LHCN-M2 (cell line): ENCODE measurements at places on chromosomes 3 and 15. TPM values are rescaled to one million over a fixed set of nuclear protein-coding genes. Genes with fewer than 3 reads are reported as not detected.

Gene CLRN1
- total RNA-seq = not detected in 2 replicates

Gene PLCB2
- total RNA-seq = 0.75 and 1.9 TPM in 2 replicates

Gene SLC2A2
- total RNA-seq = not detected in 2 replicates

Gene C3orf49
- not detected in 2 replicates for total RNA-seq

Gene PLA2G4E
- total RNA-seq = not detected in 2 replicates

Gene PRR20G
- total RNA-seq = not detected in 2 replicates

Gene TRPM1
- total RNA-seq = not detected in 2 replicates

Gene COLQ
- total RNA-seq = 0.13 and 0.40 TPM in 2 replicates

Gene ABHD17C
- total RNA-seq = 2.0 and 3.4 TPM in 2 replicates

Gene ATP13A5
- not detected in 2 replicates for total RNA-seq

Gene LXN
- not detected in 2 replicates for total RNA-seq

Gene OSBPL10
- total RNA-seq = 48.2 and 61.5 TPM in 2 replicates
